ENCODE measurements at places on chromosomes 6 and 20.

GRCh38 chr6:1391800-1392309, 2.5 kb downstream of the FOXF2 start:
- no peak for DNase-seq

GRCh38 chr6:135226537-135226936, 45.4 kb downstream of the MYB start:
- DNase-seq = no peak

GRCh38 chr6:36774331-36774730, 64.9 kb downstream of the CPNE5 start:
- DNase-seq = no peak

GRCh38 chr20:32421290-32421689, 63.2 kb downstream of the ASXL1 start:
- no peak for DNase-seq

DNA sequence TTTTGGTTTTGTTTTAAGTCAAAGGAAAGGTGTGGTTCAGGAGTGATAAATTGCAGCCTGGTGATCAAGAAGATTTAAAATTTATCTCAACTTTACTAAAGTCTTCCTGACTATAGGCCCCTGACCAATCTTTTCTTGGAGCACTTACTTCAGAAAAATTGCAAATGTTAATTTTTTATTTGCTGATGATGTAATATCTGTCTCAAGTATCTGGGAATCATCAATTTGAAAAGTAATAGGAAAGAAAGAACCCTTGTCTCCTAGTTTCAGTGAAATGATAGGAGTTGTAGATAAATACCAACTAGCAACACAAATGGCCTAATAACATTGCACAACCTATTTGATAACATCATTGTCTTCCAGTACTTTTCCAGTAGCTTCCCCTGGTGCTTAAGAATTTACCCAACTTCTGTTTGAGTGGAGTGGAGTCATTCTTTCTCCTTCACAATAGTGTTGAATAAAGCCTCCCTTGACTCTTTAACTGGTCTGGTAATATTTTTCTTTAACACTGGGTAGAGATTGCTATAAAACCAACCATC, 648.3 kb upstream of the ADGRB3 start:
- DNase-seq = no peak

GRCh38 chr6:81362246-81362645, 390.2 kb downstream of the TENT5A start:
- DNase-seq = no peak

GRCh38 chr6:53833155-53833554, 38.4 kb downstream of the LRRC1 start:
- DNase-seq = no peak

Measured in effector CD8-positive, alpha-beta T cell (primary cell).